ENCODE measurements at places on chromosomes 11 and 22. TPM values are rescaled to one million over a fixed set of nuclear protein-coding genes. Genes with fewer than 3 reads are reported as not detected.

DNA sequence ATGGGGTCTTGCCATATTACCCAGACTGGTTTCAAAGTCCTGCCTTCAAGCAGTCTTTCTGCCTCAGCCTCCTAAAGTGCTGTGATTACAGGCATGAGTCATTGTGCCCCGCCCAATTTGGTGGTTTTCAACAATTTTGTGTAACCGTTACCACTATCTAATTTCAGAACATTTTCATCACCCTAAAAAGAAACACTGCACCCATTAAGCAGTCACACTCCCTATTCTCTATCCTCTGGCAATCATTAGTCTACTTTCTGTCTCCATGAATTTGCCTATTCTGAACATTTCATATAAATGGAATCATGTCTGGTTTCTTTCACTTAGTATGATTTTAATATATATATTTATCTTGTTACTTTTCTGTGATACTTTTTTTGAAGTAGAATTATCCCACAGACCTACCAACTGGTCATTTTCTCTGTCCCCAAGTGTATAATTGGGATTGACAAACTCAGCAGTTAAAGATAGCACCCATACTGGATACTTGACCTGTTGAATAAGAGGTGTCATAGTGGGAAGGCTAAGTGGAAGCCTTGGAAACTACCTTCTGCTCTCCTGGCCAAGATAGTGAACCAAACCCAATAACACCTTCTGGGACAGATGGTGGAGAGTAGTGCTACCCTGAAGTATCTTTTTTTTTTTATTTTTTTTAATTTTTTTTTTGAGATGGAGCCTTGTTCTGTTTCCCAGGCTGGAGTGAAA is 64.8 kb downstream of the STIM1 start:
- no peak for DNase-seq

GRCh38 chr11:74731301-74732094 is at the start of gene CHRDL2:
Gene CHRDL2 (minus strand): TSS chr11:74731426. CDS start chr11:74730888, 538 bp downstream.
- DNase-seq: no peak

DNA sequence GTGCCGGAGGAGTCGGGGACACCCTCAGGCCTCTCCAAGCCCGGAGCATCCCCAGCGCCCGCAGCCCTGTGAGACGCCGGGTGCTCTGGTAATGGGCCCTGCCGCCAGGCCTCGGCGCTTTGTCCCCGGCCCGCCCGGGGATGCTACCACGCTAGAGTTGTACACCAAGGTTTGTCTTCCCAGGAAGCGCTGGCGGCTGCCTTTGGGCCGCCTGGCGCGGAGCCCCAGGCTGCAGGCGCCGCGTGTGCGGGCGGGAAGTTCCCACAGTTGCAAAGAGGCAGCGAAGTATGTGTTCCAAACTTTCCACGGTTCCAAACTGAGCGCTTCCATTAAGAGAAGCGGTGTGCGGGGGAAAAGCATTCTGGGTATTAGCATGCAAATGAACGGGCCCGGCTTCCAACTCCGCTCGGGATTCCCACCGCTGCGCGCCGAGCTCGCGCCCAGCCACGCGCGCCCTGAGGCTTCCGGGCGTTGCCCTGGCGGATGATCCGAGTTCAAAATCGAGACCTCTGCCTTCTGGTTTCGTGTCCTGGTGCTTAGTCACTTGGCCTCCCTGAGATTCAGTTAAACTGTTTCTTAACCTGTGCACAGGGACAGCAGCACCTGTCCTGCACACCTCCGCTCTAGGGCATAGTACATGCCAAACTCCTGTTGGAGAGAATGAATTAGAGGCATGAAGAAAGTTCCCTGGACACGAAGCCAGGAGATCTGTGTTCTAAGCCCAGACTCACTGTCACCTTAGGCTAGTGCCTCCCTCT is 1.3 kb upstream of the PATZ1 start:
- no peak for DNase-seq

GRCh38 chr11:19861171-19861570 is 148.5 kb downstream of the NAV2 start:
- no peak for DNase-seq

DNA sequence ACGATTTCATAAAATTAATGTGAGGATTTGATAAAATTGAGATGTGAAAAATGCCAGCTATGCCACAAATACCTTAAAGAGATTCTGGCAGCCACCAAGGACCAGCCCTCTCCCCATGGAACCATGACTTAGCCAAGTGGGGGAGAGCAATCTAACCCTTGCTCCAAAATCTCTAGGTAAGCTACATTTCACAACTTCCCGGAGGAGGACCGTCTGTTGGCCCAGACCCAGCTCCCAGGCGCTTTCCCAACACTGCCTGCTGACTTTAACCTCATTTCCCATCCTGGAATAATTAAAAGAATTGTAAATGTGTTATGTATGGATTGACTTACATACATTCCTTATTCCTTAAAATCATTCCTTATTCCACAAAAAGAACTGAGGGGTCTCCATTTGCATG is 47.5 kb upstream of the TENM4 start:
- DNase-seq: no peak

IRF7 gene
- 18.9 TPM for total RNA-seq

DNA sequence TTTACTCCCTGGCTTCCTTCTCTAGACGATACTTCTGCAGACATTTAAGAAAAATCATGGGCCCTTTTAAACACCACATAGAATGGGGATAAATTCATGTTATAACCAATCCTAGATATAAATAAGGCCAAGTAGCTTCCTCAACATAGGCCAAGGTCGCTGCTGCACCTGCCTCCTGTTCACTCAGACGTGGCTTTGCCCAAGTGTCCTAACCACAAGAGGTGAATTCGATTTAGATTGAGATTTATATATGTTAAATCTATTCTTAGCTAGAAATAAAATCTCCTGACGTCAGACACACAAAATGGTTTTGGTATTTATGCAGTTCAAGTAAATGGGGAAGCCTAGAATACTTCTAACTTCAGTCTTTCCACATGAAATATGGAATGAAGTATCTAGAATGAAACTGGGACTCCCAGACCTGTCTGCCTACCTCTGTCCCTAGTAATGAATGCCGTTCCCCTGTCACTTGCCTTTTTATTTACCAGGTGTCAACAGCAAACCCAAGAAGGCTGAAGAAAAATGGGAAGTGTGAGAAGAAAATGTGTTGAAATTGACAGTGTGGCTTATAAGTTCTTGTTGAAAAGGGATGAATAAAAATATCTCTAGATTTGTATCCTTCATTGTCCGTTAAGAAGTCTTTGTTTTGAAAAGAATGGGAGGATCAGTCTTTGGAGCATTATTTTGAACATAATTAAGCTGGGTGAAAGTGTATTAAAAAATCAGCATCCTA is 131.8 kb downstream of the HIPK3 start:
- DNase-seq: no peak

FOSL1 gene
- total RNA-seq: 20.9 TPM

DNA sequence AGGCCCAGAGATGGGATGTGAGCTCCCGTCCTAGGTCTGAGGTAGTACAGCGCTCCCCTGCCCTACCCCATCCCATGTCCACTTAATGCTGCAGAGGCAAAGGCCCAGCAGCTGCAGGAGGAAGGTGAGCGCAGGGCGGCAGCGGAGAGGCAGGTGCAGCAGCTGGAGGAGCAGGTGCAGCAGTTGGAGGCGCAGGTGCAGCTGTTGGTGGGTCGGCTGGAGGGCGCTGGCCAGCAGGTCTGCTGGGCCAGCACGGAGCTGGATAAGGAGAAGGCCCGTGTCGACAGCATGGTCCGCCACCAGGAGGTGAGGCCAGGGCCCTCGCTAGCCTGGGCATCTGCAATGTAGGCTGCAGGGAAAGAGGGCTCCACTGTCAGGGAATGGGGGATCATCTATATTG is 15.2 kb downstream of the CCDC157 start:
- DNase-seq: no peak

EHF gene
- total RNA-seq: 121 TPM

DNA sequence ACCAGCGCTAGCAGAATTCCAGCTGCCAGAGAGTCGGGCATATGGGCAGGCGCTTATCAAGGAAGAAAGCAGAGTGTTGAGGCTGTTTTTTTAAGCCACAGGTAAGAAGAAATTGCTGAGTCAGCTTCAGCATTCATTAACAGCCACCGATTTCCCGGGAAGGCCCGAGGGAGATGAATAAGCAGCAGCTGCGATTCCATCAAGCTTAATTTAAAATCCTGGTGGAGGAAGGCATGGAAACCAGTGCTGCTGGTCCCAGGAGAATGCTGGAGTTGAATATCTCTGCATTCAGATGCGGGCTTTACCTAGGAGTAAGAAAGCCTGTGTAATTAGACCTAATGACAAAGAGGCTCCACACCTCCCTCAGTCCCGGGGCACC is 168.8 kb downstream of the BRD1 start:
- DNase-seq: no peak

Data from vagina (tissue), 2 donors.